Amniotic stem cell (primary cell): ENCODE measurements at places on chromosomes 5 and 9.
A peak's percentile ranks its signal among the peaks of the same experiment; 100 is the strongest.

GRCh38 chr9:109512170-109512756 lies 14.2 kb upstream of the PTPN3 start:
- DNase-seq = no peak

GRCh38 chr5:169707686-169708085 lies 70.6 kb downstream of the DOCK2 start:
- no peak for DNase-seq

- DNase-seq = no peak
Observed at GRCh38 chr5:113099822-113100221, 123.2 kb downstream of the DCP2 start.

DNA sequence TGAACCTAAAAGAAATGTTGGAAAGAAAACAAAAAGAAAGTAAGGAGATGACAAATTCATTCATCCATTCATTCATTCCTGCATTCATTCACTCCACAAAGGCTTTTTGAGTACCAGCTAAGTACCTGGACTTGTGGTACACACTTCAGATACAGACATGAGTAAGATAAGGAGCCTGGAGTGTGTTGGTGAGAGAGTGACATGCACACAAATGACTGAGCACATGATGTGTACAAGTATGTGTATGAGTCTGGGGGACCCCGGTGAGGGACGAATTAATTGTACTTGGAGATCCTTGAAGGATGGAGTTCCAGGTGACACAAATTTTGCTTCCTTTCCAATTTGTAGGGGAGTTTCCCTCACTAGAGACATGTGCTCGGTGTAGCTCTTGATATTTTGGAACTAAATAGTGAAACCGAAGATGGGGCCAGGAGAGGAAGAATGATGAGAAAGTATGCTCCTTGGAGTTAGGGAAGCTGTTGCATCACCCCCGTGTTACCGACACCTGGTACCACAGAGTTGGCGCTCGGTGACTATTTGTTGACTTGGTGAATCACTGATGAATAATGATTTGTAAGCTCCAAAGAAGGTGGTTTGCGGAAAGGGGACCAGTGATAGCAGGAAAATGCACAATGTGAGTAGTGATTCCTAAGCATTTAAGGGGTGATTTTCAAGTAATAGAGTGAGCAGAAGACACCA lies 509.8 kb downstream of the CCDC171 start:
- DNase-seq = peak; percentile 10
